ACHN (cell line): ENCODE measurements at places on chromosomes 13 and 19.

DNA sequence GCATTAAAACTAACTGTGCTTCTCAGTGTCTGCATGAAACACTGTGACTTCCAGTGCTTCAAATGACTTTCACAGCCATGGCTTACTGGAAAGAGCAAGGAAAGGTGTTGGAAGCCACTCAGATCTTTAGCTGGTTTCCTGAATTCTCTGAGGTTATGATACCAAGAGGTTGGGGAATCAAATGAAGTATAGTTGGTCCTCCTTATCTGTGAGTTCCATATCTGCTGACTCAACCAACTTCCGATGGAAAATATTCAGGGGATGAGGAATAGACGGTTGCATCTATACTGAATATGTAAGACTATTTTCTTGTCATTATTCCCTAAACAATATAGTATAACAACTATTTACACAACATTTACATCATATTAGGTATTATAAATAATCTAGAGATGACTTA is 32.4 kb downstream of the EPSTI1 start:
- no peak for DNase-seq

DNA sequence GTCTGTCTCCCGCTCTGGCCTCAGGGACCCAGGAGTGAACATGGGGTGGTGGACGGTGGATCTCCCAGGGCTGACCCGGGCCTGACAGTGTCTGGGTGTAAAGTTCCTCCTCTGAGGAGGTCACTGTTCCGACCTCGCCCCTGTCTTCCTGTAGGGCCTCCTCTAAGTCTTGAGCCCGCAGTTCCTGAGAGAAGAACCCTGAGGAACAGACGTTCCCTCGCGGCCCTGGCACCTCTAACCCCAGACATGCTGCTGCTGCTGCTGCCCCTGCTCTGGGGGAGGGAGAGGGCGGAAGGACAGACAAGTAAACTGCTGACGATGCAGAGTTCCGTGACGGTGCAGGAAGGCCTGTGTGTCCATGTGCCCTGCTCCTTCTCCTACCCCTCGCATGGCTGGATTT is at the start of gene SIGLEC9:
Gene SIGLEC9, plus strand, starts transcription at position 178 of the 400 bp plus-strand sequence. Its CDS starts 69 bp downstream, at position 247.
- no peak for DNase-seq

DNA sequence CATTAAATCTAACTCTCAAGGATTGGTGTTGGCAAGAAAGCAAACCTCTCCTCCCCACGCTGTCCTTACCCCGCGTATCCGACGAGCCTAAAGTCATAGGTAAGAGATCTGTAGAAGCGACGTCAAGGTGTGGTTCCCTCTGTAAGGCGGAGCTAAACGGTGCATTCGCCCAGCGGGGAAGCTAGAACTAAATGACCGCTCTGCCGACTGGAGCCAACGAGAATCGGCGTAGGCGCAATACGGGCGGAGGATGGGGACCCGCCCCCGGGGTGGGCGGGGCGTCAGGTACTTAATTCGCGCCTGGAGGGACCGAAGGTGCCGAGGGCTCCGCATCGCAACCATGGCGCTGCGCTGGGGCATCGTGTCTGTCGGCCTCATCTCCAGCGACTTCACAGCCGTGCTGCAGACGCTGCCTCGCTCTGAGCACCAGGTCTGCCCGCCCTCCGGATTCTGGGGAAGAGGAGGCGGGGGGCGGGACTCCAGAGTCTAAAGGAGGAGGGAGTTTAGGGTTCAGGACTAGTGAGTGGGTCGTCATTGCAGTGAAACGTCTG is at the start of gene DHDH:
Gene DHDH, plus strand, starts transcription at position 318 of the 551 bp plus-strand sequence. Its CDS starts 23 bp downstream, at position 341.
- DNase-seq: peak; percentile 81

DNA sequence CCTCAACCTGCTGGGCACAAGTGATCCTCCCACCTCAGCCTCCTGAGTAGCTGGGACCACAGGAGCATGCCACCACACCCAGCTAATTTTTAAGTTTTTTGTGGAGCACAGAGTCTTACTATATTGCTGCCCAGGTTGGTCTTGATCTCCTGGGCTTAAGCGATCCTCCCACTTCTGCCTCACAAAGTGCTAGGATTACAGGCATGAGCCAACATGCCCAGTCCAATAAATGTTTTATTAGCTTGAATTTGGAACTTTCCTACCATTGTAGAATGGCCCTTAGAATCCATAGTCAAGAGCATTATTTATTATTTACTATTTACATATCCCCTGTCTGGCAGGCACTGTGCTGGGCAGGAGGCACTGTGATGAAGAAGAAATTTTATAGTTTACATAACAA is 39.6 kb upstream of the CLDN10 start:
- DNase-seq: no peak
